T-helper 17 cell (primary cell): ENCODE measurements at places on chromosomes 7 and 10. TPM values are rescaled to one million over a fixed set of nuclear protein-coding genes. Genes with fewer than 3 reads are reported as not detected.

DNA sequence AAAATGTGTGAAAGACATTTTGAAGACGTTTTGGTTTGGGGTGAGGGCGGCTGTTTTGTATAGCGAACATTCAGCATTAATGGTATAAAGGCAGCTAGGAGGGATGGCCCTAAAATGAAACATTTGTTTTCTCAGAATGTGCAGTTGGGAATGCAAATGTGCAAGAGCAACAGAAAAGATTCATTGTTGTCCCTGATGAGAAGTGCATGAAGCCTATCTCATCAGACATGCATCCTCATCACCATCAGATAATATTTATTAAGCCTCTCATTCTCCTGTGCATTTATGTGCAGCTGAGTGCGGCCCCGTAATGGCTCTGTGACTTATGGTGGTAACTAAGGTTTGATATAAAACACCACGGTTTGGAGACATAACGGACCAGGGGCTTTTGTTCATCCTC is 199.5 kb downstream of the GFRA1 start:
- no peak for DNase-seq

DNA sequence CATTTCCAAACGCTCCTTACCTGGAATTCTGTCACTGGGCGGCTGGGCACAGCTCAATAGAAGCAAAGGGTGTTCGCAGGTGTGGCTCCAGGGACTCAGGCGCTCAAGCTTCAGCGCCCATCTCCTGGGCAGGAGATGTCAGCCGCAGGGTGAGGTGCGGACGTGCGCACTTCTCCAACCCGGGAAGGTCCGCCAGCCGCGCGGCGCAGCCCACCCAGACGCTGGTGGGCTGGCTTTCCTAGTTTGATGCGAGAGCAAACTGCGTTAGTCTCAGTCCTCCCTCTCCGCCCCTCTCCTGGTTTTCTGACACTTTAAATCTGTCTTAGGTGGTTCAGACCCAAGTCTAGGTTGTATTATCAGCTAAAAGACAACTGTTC is 267 bp downstream of the CALCR start:
- no peak for DNase-seq

DNA sequence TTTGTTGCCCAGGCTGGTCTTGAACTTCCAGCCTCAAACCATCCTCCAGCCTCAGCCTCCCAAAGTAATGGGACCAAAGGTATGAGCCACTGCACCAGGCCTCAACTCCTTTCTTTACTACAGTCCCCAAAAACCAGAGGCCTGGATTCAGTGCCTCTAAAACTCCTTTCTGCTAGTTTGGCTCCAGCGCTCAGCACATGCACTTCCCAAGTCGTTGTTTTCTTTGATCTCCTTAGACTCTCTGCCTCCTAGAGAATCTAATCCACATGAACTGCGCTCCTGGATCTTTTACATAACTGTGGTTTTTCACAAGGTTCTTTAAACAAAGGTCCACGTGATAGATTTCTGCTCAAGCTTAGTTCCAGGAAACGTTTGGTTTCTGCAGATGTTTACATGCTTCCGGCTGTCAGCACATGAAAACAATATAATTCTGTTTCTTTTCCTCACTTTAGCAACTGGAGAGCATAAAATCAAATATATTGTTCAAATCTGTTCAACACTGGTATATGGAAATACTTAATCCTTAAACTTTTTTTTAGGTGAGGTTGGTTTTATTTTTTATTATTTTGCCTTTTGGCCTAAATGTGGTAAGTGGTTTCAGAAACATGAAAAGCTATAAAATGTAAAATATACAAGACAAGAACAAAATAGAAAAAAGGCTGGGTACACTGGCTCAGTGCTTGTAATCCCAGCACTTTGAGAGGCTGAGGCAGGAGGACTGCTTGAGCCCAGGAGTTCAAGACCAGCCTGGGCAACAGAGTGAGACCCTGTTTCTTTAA is 270.5 kb upstream of the MKLN1 start:
- DNase-seq, result no peak

DNA sequence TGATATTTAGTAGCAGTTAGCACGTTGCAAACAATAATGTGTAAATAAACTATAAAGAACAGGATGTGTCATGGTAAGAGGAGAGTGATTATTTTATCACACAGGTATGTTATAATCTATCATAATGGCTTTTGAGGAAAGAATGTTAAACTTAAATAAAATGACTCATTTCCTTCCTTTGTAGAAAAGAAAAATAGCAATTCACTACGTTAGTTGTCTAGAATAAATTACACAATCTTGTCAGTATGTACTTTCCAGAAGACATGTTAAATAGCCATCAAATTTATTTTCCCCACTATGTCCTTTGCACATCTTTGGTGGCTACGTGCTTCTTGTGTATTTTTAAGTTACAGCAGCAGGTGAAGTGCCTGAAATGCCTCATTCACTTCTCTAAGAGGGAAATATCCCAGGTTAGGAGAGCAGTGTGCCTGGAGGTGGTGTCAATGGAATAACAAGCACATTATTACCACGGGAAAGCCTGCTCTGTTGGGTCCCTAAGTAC is 133.8 kb downstream of the SEMA3A start:
- DNase-seq, result no peak

GDI2 gene
- 109 TPM for total RNA-seq

SLC26A3 gene
- total RNA-seq, result not detected

RINT1 gene
- 29.2 TPM for total RNA-seq
